ENCODE measurements at places on chromosomes 3 and 15. TPM values are rescaled to one million over a fixed set of nuclear protein-coding genes. Genes with fewer than 3 reads are reported as not detected.

The RBP2 gene
- total RNA-seq, result not detected

The FANCD2OS gene
- not detected for total RNA-seq

The MGLL gene
- total RNA-seq, result 44.0 TPM

The SLCO2A1 gene
- total RNA-seq, result 12.3 TPM

The GABRB3 gene
- 1.2 TPM for total RNA-seq

The THUMPD3 gene
- total RNA-seq, result 27.2 TPM

The KLHL40 gene
- total RNA-seq, result not detected

The PRICKLE2 gene
- total RNA-seq, result 10.2 TPM

The LTK gene
- 0.52 TPM for total RNA-seq

The MEIS2 gene
- total RNA-seq, result 18.5 TPM

GRCh38 chr3:2714834-2715233 lies 395.3 kb downstream of the IL5RA start:
- DNase-seq, result no peak

GRCh38 chr3:17023006-17023664 lies 138.4 kb downstream of the PLCL2 start:
- DNase-seq, result no peak

DNA sequence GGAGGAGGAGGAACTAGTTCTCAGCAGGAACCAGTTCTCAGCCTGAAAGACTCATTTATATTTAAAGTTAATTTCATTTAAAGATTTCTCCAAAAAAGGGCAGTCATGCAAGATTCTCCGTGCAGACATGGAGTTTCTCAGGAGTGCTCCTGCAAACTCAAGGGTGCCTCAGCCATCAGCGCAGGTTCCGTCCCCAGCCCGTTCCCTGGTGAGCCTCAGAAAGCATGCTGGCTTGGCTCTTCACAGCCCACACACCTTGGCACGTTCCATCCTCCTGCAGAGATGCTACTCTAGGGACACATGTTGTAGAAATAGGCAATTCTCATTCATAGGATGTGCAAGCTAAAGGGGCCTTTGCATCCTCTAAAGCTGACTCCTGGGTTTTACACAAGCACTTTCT lies 123.0 kb downstream of the LIPC start:
- DNase-seq, result no peak

DNA sequence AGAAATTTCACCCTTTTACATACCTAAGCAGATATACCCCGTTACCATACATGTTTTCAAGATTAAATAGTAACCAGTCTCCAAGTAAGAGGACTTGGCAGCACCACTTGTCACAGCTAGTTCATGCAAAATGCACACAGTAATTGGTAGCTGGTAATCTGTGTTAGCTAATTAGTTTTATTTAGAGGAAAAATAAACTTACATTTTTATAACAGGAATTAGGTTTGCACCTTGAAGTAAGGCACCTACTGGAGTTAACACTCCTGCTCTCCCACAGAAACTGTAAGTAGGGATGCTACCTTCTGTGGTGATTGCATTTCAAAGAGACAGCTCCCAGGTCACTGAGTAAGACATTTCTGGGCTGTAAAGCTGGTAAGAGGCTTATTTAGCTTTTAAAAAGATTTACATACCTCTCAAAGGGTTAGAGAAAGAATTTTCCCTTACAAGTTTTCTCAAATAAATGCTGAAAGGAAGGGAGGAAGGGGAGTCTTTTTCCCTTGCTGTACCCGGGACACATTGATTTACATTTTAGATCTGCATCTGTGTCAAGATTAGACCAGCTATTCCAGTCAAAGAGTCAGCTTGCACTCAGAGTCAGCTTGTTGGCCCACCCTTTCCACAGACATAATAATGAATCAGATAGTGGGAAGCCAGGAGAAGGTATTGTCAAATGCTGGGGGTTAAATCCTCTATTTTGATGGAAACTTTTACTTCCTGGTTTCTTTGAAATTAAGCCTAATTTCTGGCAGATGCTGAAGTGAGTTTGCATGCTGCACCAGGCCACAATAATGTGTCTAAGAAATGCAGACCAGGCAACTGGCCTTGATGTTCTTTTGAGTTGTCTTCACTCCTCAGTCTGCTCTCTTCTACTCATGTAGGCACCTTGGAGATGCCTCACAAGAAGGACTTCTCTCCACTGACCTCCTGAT lies 77.6 kb upstream of the CHD2 start:
- DNase-seq, result peak; percentile 31

- DNase-seq, result no peak
These were observed 84.7 kb downstream of the AGBL1 start for GRCh38 chr15:86164232-86164898.

GRCh38 chr15:90583471-90584252 lies 53.9 kb downstream of the CRTC3 start:
- DNase-seq, result no peak

DNA sequence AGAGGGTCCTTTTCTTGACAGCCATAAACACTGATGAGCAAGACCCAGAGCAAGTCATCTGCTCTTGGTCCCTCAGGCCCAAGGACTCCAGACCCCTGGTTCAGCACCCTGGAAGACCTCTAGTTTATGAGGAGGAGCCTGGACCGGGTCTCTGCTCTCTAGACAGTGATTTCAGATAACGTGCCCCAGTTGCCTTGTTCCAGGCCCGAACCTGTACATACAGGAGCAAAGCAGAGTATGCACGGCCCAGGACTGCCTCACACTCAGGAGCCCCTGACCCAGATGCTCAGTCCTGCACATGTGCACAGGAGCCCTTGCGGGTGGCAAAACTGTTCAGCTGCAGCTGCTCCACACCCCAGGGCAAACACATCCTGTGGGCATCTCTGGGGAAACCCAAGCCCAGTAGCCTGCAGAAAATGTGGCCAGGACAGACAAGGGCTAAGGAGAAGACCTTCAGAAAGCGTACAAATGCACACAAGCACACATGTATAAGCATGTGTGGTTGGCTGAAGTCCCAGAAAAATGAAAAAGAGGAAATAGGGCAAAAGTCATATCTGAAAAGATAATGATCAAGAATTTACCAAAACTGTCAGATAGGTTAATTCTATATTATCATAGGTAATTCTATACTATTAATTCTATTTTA lies 59.9 kb upstream of the CORO2B start:
- DNase-seq, result peak; percentile 60

- peak; percentile 34 for DNase-seq
These were observed 3.0 kb downstream of the RAB6B start for GRCh38 chr3:133892541-133893231.

DNA sequence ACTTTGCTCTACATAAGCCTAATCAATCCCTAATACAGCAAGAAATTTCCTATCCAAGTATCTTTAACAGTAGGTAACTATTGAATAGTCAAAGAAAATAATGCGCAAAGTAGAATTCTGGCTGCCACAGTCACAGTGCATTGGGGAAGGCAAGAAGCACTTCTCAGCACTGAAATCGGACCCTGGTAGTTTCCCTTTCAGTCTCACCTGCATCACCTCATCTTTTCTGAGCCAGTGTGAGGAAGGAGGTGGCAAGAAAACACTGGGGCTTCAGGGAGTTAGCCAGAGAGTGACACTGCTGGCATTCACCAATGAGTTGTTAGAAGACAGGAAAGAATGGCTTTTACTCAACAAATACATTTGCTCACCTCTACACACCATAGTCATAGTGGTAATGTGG lies 8.3 kb downstream of the TRIM42 start:
- DNase-seq, result no peak

GRCh38 chr15:25501828-25502446 lies 63.1 kb upstream of the UBE3A start:
- no peak for DNase-seq

DNA sequence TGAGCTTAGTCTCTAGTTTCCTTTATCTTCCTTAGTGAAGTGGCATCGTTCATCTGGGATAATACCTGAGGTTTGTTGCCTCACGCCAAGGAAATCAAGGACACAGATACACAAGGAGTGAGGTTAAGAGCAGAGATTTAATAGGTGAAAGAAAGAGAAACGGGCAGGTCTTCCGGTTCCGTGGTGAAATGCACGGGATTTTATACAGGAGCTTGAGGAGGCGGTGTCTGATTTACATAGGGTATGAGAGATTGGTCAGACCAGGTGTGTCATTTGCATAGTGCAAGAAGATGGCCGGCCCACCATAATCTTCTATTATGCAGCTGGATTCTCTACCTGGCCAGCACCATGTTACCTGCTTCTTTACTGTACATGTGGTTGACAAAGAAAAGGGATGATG lies 17.2 kb downstream of the ARRDC4 start:
- DNase-seq, result peak; percentile 53

GRCh38 chr3:147418808-147419701 lies 9.9 kb downstream of the ZIC1 start:
- peak; percentile 97 for DNase-seq

DNA sequence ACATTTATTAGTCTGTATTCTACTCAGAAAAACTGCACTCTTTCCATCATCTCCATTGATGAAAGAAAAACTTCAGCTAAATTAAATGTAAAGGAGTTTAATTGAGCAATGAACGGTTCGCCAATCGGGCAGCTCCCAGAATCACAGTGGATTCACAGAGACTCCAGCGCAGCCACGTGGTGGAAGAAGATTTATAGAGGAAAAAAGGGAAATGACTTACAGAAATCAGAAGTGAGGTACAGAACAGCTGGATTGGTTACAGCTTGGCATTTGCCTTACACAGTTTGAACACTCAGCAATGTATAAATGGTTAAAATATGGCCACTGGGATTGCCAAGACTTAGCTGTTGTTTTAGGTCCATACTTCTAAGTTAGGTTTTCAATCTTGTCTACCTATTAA lies 2.8 kb upstream of the SUCLG2 start:
- no peak for DNase-seq

DNA sequence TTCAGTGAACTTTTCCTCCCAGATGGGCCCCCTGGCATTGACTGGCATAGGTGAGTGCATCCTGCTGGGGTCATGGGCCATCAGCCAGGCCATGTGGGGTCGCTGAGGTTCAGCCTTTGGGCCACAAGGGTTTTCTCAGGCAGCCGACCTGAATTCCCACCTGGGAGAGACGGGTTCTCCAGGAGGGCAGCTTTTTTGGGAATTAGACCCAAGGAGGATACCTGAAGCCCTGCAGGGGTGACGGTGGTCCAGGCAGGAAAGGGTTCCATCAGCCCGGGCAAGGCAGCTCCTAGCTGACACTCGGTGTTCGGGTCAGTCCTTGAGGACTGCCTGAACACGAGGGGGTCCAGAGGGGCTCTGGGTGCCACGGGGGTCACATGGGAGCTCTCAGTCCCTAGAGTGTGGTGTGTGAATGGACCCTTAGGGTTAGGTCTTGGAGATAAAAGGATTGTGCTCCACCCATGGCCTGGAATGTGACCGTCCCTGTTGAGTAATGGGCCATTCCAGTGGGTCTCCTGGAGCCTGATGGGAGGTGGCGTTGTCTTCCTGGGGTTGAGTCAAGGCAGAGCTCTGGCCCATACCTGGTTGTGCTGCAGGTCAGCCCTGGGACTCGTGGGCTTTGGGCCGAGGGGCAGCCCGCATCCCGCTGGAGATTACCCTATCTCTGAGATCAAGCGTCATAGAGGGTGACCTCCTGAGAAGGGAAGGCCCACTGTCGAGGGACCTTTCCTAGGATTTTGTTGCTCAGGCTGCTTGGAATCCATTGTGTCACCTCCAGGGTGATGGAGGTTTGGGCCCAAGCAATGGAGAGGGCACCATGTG lies 192.8 kb downstream of the UBE3A start:
- DNase-seq, result no peak

DNA sequence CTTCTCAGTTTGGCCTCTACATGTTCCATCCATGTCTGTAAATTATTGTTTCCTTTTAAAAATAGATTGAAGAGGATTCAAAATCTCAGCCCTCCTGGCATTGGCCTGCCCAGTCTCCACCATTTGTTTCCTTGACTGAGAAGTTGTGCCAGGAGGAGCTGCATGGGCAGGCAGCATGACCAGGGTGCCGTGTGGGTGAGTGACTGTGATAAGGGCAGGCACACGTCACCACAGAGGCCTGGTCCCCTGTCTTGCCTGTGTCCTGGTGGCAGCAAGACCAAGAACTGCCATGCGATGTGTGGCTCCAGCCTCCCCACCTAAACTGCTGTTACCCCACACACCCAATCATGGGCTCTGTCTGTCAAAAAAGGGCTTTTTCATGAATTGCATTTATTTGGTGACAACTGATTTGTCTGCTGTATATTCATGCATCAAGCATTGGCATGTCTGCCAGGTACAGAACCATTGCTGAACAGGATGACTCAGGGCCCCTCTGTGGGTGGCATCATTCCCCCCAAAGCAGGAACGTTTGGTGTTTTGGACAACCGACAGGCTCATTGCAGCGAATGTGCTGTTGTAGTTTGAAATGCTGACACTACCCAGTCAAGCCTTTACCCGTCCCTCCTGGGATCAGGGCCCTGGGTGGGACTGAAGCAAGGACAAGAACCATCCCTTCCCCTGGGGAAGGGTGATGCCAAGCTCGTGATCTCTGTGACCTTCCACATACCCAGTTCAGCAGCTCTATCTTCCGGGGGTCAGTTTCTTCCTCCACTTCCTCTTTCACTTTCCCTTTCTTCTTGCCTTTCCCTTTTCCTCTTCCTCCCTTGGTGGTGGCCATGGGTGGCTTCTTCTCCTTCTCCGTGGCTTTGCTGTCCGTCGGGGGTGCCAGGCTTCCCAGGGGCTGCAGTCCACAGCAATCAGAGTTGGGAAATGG lies 51.6 kb downstream of the TRPM1 start:
- no peak for DNase-seq

GRCh38 chr15:74866090-74866489 lies 7.1 kb downstream of the SCAMP2 start:
- DNase-seq, result peak; percentile 45

DNA sequence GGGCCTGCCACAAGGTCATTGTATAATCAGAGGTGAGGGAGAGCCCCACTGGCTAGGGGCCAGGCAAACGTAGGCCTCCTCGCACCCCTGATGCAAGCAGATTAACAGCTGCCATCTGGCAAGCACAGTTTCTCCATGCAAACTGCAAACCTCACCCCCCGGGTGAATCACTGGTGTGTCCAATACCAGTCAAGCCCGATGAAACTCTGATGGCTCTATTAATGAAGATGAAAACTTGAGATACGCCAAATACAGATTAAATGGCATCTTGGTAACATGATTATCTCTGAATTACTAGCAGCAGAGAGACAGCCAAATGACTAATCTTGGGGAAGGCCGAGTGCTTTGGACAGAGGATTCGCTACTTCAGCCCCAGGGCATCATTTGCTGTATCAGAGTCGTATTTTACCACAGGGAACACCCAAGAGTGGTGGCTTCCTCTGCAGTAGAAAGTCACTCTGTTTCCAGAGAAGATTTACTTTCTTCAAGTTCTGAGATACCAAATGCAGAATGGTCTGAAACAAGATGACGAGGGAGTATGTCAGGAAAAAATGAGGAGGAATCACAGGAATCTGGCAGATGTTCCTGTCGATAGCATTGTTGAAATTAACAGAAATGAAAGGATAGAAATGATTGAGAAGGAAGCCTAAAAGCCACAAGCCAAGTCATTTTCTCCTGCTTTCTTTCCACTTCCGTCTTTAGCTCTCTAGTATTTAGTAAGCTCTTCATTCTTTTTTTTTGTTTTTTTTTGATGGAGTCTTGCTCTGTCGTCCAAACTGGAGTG lies 96.2 kb upstream of the NR2F2 start:
- no peak for DNase-seq

GRCh38 chr15:71916834-71917233 lies 106.5 kb downstream of the NR2E3 start:
- no peak for DNase-seq
